ENCODE measurements at places on chromosomes 12 and 14.

DNA sequence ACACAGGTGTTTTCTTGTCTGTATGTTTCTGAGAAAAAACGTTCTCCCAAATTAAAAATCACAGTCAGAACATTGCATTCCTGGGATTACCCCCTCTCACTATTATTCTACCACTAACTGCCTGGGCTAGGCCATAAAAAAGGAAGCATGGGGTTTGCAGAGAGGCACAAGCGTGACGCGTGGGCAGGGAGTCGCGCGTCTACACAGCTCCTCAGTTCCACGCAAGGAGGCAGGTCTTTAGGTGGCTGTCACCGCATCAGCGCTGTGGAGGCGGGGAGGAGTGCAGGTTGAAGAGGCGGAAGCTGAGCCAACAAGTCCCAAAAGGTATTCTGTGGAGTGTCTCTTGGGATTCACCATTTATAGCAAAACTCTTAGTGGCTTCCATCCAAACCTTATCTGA lies 109.9 kb downstream of the RIMBP2 start:
- no peak for DNase-seq

- no peak for DNase-seq
These were observed 17.6 kb downstream of the AGAP2 start for GRCh38 chr12:57720606-57721595.

- DNase-seq, result no peak
These were observed 32.6 kb downstream of the MOK start for GRCh38 chr14:102272392-102272791.

GRCh38 chr12:75275702-75276101 lies 54.4 kb downstream of the CAPS2 start:
- no peak for DNase-seq

- DNase-seq, result no peak
These were observed 41.4 kb downstream of the CBX5 start for GRCh38 chr12:54238531-54238930.

DNA sequence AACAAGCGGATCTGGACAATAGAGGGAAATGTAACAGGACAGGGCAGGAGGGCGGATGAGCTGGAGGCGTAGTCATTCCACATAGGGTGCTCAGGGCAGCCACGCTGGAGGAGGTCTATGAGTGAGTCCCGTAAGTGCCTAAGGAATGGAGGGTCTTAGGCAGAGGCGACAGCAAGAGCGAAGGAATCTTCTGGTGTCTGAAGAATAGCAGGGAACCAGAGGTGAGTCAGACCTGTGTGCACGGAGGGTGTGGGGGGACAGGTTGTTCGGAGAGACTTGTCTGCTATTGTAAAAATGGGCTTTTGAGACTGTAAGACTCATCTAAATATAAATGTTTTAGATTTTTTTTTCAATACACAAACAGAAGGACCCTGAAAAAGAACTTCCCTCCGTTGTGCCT lies 70.6 kb downstream of the SETD3 start:
- no peak for DNase-seq

GRCh38 chr12:7373226-7373625 lies 69.4 kb downstream of the ACSM4 start:
- DNase-seq, result no peak

GRCh38 chr14:50359631-50360030 lies 37.0 kb downstream of the CDKL1 start:
- no peak for DNase-seq

- DNase-seq, result no peak
These were observed 15.9 kb downstream of the TAOK3 start for GRCh38 chr12:118356809-118357256.

DNA sequence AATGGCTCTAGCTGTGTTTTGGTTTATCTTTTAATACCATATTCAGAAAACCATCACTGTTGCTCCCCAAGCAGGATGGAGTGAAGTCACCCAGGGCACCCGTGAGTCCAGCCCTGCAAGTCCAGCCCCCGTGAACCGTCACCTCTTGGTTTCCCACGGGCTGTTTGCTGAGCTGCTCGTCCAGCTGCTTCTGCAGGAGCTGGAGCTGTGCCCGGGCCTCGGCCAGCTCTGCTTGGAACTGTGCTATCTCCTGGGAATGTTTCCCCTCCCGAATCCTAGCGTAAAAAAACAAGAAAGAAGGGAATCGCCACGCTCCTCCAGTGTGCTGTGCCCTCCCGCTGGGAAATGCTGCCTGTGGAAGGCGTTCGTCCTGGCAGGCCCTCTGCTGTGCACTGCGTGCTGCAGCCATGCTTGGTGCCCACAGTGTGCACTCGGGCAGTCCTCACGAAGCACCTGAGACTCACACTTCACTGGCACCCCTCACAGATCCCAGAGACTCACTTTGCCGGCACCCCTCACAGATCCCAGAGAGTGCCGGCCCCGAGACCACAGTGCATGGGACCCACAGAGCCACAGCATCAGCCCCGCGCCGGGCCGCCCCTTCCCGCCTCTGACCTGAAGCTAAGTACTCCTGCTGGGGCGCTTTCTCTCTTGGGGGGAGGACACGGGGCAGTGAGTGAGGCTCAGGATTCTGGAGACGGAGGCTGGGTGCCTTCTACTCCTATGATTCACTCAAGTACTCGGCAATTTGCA lies 15.4 kb upstream of the ANKLE2 start:
- no peak for DNase-seq

DNA sequence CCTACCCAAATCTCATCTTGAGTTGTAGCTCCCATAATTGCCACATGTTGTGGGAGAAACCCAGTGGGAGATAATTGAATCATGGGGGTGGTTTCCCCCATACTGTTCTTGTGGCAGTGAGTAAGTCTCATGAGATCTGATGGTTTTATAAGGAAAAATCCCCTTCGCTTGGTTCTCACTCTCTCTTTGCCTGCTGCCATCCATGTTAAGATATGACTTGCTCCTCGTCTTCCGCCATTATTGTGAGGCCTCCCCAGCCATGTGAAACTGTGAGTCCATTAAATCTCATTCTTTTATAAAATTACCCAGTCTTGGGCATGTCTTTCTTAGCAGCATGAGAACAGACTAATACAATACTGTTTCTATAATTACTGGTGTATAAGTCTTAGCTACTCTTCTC lies 6.5 kb upstream of the BCAT1 start:
- no peak for DNase-seq

DNA sequence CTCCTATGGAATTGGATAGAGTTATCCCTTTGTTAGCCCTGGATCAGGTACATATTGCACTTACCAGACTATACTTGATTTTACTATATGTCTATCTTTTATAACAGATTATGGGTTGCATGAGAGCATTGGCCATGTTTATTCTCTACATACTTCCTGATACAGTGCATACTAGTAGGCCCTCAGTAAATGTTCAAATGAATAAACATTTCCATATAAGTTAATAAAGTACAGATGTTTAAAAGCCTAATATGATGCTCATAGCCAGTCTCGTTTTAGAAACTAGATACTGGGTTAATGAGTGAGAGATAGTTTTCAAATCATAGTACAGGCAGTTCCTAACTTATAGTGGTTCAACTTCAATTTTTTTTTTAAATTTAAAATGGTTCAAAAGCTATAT lies 39.5 kb upstream of the TOMM20L start:
- no peak for DNase-seq
